ENCODE measurements at places on chromosomes 11 and 22. TPM values are rescaled to one million over a fixed set of nuclear protein-coding genes. Genes with fewer than 3 reads are reported as not detected.

DNA sequence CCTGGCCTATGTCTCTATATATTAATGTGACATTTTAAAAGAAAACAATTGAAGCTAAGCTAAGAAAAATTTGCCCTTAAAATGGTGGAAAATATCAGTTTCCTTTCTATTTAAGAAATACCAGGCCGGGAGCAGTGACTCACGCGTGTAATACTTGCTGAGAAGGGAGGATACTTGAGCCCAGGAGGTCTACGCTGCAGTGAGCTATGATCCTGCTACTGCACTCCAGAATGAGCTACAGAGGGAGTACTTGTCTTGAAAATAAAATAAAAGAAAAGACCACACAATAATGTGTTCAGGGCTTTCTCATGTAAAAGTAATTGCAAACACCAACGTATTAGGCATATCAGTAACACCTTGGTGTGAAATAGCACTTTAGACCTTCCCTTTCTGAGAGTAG, 1.4 kb upstream of the PRSS23 start:
- peak; percentile 55 for DNase-seq

DNA sequence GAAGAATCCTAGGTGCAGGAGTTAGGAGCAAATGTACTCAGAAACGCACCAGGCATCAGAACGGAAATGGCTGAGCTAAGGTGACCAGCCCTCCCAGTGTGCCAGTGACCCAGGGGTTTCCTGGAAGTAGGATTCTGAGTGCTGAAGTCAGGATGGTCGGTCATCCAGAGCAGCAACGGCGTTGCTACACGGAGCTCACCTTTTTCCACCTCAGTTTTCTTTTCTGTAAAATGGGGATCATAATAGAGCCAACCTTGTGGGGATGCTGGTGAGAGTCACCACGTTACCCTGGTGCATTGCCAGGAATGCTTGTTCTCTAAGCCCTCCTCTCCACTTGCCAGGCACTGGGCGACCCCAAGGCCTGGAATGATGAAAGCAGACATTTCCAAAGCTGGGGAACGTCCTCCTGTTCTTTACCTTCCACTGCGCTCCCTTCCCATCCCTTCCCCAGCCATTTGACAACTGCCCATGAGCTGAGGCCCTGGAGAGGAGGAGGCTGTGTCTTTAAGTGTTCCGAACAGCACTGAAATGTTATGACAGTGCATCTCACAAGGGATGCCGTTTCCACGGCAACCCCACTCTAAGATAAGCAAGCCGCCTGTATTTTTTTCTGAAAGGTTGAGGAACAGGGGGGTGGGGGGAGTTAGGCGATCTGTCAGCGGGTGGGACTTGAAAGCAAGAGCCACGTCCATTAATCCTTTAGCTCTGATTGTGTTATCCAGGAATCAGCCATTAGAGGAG, 66.8 kb downstream of the TSPAN18 start:
- DNase-seq = no peak

DNA sequence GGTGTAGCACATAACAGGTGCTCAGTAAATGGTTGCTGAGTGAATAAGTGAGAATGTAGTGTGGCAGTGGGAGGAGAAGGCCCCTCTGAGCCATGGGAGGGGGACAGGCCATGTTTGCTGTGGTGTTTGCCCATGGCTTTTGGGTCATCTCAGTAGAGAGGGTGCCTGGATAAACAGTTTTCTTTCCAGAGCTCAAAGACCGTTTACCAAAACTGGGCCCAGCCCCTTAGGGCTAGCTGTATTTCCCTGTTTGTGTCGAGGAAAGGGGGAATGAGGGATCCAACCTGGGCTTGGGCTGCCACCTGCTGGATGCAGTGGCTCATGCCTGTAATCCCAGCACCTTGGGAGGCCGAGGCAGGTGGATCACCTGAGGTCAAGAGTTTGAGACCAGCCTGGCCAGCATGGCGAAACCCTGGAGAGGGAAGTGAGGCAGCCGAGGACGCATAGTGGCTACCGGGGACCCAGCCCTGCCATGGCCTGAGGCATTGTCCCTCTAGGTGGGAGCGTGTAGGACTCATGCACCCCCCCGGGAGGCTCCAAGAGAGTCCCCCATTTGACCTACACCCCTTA, 8.7 kb upstream of the LTO1 start:
- peak; percentile 67 for DNase-seq

DNA sequence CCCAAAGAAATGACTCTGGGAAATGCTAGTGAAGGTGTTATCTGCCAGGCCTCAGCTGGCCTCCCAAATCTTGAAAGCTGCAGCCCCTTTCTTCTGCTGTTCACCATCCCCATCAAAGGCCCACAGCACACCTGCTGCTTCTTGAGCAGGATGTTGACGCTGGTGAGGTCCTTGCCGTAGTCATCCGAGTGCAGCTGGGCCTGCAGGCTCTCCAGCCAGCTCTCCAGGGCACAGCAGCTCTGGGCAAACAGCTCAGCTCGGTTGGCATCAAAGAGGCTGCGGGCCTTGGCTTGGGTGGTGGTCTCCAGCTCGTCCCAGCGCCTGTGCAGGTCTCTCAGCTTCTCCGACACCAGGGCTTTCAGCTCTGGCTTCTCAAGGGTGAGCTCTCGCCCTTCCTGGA, 18.5 kb upstream of the RBM4B start:
- no peak for DNase-seq

The MMP27 gene
- not detected for total RNA-seq

GRCh38 chr22:50563413-50564160, 868 bp upstream of the SYCE3 start:
- DNase-seq = no peak

The BARX2 gene
- total RNA-seq = not detected

GRCh38 chr22:29306835-29307595, 565 bp downstream of the GAS2L1 start:
- DNase-seq = peak; percentile 81

- no peak for DNase-seq
These were observed 58.1 kb downstream of the WNT11 start for GRCh38 chr11:76148231-76148630.

- DNase-seq = no peak
These were observed 13.7 kb downstream of the PDHX start for GRCh38 chr11:34929794-34930763.

The KDM4E gene
- not detected for total RNA-seq

GRCh38 chr11:102494216-102494615, 36.3 kb downstream of the MMP7 start:
- DNase-seq = peak; percentile 43

GRCh38 chr11:13899603-13900002, 62.9 kb upstream of the SPON1 start:
- no peak for DNase-seq

- DNase-seq = no peak
These were observed 356.2 kb downstream of the GRM5 start for GRCh38 chr11:88709567-88709966.

The CDC42BPG gene
- not detected for total RNA-seq

DNA sequence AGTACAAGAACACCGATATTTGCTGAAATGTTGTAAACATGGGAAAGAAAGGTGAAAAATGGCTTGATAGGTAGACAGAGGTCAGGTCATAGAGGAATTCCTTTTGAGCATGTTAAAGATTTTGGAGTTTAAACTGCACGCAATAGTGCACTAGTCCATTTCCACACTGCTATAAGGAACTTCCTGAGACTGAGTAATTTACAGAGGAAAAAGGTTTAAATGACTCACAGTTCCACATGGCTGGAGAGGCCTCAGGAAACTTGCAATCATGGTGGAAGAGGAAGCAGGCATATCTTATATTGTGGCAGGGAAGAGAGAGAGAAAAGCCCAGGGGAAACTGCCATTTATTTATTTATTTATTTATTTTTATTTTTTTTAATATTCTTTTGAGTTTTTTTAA, 5.0 kb downstream of the OR10A5 start:
- DNase-seq = no peak

DNA sequence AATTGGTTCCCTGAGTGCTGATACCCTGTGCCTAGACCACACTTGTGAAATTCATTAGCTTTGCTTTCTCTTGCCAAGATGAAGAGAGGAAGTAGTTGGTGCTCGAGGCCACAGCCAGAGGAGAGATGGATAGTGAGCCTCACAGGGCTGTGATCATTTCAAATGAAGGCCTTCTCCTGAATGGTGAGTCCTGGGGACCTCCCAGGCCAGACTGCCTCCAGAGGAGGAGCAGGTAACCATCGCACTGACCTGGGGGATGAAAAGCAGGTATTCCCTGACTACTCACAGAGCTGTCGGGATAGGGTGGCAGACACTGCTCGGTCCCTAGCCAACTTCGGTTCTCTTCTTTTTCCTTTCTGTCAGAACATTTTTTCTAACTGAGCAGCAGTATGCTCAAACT, 4.8 kb upstream of the FXYD6 start:
- DNase-seq = no peak

DNA sequence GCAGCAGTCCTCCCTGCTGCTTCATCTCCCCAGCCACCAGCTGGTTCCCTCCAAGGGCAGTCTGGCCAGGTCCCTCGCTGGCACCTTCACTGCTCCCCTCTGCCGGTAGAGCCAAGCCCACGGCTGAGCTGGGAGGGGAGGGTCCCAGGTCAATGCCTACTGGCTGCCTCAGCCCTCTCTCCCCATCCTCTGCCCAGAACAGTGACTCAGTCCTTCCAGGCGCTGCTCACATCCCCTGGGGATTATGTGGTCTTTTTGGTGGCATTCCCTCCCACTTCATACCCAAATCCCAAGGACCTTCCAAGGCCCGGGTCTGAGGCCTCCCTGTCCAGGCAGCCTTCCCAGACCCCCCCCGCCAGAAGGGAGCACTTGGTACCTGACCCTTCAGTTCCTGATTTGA, 44.9 kb downstream of the WNT7B start:
- DNase-seq = peak; percentile 26

Data from SJSA1 (cell line).